ENCODE measurements at places on chromosomes 6 and 20.

DNA sequence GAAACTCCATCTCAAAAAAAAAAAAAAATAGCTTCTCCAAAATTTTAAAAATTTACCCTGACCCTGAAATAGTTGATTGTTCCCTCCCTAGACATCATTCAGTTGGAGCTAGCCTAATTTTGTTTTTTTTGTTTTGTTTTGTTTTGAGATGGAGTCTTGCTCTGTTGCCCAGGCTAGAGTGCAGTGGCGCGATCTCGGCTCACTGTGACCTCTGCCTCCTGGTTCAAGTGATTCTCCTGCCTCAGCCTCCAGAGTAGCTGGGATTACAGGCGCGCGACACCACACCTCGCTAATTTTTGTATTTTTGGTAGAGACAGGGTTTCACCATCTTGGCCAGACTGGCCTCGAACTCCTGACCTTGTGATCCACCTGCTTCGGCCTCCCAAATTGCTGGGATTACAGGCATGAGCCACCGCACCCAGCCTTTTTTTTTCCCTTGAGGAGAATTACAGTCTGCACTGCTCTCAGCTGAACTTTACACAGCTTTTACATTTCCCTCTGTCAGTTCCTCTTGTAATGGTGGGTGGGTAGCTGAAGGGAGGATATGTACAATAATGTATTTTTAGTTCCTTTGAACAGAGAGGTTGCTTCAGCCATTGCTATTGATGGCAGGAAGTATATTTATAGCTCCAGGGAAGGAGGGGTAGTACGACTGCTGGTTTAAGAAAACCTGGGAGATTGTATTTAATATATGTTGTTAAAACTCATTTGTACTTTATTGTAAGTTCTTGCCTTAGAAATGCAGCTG, 27.7 kb downstream of the PTPRA start:
- no peak for DNase-seq

DNA sequence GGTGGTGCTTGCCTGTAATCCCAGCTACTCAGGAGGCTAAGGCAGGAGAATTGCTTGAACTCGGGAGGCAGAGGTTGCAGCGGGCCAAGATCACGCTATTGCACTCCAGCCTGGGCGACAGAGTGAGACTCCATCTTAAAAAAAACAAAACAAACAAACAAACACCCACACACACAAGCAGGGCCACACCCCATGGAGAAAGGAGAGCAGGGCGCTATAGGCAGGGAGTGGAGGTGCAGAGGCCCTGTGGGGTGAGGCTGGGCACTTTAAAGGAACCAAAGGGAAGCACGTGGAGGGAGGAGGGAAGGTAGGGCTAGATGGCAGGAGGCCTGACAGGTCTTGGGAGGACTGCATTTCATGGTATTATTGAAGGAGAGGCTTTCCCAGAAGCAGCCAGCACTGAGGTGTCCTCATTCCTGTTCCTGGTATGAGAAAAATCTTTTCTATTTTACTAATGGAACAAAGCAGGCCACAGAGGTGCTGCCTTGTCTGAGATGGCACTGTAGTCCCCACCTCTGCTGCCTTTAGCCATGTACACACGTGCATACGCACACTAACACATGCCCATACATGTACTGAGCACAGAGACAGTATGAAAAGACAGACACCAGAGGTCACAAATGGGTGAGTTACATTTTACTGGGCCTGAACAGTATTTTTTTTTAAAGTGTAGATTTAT, 44.0 kb downstream of the BCAS4 start:
- DNase-seq = no peak

- DNase-seq = no peak
Observed at GRCh38 chr6:31272836-31273626, 1.1 kb upstream of the HLA-C start.

DNA sequence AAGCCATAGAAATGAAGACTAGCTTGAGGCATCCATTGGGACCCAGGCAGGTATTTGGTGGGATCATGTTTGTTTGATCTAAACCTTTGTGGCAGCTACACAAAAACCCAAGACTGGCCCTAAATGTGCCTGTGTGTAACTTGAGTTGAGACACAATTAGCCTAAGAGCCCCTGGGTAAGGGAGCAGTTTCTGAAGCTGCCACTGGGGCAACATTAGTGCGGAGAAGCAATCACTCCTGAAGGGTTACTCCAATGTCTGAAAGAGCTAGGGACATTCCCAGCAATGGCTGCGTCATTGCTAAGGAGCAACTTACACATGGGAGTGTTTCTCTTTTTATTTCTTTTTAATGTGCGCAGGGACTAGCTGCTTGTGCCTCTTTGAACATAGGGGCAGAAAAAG, 67.9 kb upstream of the EEF1E1 start:
- no peak for DNase-seq

DNA sequence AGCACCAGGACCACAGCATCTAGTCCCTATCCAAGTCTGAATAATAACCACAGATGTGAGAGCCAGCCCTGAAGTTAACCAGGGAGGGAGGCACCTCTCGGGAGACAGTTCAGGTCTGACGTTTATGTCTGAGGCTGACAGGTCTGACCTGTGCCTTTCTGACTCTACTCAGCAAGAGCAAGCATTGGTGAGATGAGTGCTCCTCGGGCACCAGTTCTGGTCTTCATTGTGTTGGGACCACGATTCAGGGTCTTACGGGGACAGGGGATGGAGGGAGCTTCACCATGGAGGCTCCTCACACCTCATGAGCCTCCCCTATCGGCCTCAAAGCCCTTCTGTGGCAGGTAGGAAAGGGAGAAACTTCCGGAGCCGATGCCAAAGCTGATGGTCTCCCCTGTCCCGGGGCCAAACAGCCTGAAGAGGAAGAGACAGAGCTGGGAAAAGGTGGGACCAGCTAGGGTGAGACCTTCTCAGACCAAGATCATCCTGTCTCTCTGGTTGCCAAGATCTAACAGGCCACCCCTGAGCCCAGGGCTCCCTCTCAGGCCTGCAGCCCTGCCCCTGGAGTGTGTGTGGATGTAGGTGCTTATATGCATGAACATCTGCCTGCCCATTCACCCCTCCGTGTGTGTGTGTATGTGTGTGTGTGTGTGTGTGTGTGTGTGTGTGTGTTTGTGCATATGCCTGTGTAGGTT, 170.5 kb downstream of the VEGFA start:
- no peak for DNase-seq

- DNase-seq = no peak
Observed at GRCh38 chr20:20138301-20139064, 86.2 kb downstream of the CFAP61 start.

- no peak for DNase-seq
Observed at GRCh38 chr6:129617986-129618385, 92.0 kb downstream of the ARHGAP18 start.

DNA sequence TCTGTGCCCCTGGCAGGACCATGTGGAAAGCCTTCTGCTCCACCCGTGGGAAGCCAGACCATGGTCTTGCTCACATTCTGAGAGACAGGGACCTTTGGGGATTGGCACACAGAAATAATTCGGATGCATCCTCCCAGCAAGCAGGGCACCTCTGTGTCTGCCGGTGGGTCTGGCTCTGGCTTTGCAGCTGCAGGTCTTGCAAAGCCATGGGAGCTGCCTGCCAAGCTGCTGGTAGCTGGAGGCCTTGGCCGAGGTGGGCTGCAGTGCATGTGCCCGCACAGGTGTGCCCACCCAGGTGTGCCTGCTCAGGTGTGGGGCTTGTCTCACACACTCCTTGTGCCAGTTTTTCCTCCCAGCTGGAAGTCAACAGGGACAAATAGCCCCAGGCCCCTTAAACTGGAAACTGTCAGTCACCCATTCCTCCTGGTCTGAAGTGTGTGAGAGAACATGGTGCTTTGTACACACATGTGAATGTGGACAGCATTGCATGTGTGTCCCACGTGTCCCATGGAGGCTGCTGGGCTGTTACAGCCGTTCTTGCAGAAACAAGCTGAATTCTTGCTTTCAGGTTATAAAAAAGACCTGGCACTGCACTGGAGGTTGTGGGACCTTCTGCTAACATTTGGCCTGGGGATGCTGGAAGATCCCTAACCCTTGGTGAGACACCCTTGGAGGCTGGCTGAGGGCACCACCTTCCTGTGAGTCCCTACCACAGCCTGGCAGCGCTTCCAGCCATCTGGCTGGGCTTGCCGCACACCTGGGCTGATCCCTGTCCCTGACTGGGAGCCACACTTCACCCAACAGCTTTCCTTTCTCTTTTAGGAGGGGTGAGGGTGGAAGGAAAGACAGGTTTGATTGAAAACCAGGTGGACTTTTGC, 54.9 kb upstream of the SMOC2 start:
- no peak for DNase-seq

- no peak for DNase-seq
Observed at GRCh38 chr6:43468748-43469681, 8.4 kb upstream of the TJAP1 start.

Data from germinal center (tissue), 1 donor.